Chondrocyte (in vitro differentiated cells): ENCODE measurements at places on chromosomes 2 and 18. TPM values are rescaled to one million over a fixed set of nuclear protein-coding genes. Genes with fewer than 3 reads are reported as not detected.
A peak's percentile ranks its signal among the peaks of the same experiment; 100 is the strongest.

- peaks cover 55% of the 10 kb centered on the region for H3K4me1 ChIP-seq
- H3K27me3 ChIP-seq = no peaks in the 10 kb centered on the region
- peak overlapping the region; percentile 93 for H3K27ac ChIP-seq
- H3K36me3 ChIP-seq = peaks cover 3% of the 10 kb centered on the region
- no peak for DNase-seq
- H3K4me3 ChIP-seq = no peak overlapping the region
Observed at GRCh38 chr2:234453216-234453615, 43.7 kb downstream of the ARL4C start.

DNA sequence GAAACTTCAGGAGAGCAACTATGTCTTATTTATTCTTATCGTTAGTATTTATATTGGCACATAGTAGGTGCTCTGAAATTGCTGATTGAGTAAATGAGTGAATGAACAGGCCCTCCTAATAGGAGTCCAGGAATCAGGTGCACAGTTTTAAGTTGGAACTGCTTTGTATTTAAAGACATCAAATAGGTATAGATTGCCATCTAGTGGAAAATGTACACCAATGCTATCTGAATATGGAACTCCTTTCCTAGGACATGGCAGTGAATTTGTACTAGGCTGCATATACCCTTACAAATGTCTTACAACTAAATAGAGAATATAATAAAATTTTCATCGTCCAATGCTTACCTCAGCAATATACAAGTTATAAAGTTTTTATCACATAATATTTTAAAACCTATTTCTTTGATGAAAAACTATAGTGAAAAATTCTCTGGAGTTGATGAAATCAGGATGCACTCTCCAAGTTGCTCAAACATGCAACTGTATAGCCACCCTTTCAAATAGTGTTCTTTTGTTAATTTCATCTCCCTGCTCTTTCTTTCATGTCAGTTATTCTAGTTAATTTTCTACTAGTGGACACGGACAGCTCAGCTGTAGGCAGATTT, 318.9 kb upstream of the SYT4 start:
- H3K4me3 ChIP-seq = no peak overlapping the region
- H3K27ac ChIP-seq = no peak overlapping the region
- DNase-seq = no peak
- H3K36me3 ChIP-seq = no peaks in the 10 kb centered on the region
- H3K27me3 ChIP-seq = no peaks in the 10 kb centered on the region
- H3K4me1 ChIP-seq = no peaks in the 10 kb centered on the region

DNA sequence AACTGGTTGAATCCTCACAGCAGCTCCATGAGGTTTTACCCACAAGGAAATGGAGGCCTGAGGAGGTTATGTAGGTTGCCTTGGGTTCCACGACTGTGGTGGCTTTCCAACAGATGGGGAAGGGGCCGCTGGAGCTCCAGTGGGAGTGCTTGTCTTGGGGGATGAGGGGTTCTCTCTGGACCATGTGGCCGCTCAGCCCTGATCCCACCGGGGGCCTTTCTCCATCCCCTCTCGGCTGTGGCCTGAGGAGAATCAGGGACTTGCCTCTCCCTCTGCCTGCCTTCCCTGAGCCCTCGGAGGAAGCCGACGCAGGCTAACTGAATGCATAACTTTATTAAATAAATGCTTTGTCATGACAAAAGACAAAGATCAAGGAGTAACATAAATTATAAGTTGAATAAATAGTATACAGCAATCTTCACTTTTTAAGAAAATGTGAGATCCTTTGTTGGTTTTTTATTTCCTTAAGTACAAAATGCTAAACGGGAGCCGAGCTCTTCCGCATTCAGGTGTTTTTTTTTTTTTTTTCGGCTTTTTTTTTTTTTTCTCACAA, 23.5 kb downstream of the IGFBP5 start:
- H3K27me3 ChIP-seq = no peaks in the 10 kb centered on the region
- DNase-seq = no peak
- peaks cover 20% of the 10 kb centered on the region for H3K36me3 ChIP-seq
- peaks cover 2% of the 10 kb centered on the region for H3K4me1 ChIP-seq

GRCh38 chr2:219002395-219003266, 9.4 kb upstream of the CRYBA2 start:
- peaks cover 4% of the 10 kb centered on the region for H3K4me1 ChIP-seq
- no peaks in the 10 kb centered on the region for H3K36me3 ChIP-seq
- no peak overlapping the region for H3K4me3 ChIP-seq
- DNase-seq = no peak
- no peak overlapping the region for H3K27ac ChIP-seq

DNA sequence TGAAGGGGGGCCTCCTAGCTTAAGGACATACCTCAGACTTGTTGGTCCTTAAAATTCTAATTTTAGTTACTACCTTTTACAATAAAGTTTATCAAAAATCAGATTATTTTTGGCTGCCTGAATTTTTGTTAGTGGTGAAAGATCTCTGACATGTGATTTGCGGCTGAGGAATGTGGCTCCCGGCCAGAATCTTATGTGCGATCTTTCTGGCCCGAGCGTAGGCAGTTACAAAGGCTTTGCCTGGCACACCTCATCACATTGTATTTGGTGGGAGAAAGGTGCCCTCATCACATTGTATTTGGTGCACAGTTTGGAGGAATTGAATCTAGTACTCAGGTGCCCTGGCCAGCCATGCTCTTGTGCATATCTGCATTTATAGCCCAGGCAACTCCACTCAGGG, 289.1 kb downstream of the GULP1 start:
- no peak for DNase-seq
- no peak overlapping the region for H3K4me3 ChIP-seq

DNA sequence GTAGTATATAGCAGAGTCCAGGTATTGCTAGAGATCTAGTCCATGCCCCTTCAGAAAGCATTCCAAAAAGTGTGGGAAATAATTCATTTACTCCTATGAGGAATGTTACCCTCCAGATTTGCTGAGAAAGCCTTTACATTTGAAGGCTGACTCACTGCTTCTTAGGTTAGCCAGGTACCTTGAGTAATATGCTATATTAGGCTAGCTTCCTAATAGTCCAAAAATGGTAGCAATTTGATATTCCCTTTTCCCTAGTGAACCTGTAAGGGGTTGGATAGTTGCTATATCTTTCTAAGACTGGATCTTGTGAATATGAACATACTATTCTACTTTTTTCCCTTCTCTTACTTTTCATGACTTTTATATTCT, 63.6 kb downstream of the SPOPL start:
- peaks cover 15% of the 10 kb centered on the region for H3K36me3 ChIP-seq
- no peak for DNase-seq
- no peak overlapping the region for H3K4me3 ChIP-seq
- H3K4me1 ChIP-seq = no peaks in the 10 kb centered on the region
- H3K27me3 ChIP-seq = no peaks in the 10 kb centered on the region
- no peak overlapping the region for H3K27ac ChIP-seq

GRCh38 chr18:23231340-23232021, 96.2 kb downstream of the CABLES1 start:
- H3K27ac ChIP-seq = peak overlapping the region; percentile 94
- H3K36me3 ChIP-seq = peaks cover 15% of the 10 kb centered on the region
- peaks cover 60% of the 10 kb centered on the region for H3K4me1 ChIP-seq
- no peaks in the 10 kb centered on the region for H3K27me3 ChIP-seq
- peak overlapping the region; percentile 26 for H3K4me3 ChIP-seq
- no peak for DNase-seq

DNA sequence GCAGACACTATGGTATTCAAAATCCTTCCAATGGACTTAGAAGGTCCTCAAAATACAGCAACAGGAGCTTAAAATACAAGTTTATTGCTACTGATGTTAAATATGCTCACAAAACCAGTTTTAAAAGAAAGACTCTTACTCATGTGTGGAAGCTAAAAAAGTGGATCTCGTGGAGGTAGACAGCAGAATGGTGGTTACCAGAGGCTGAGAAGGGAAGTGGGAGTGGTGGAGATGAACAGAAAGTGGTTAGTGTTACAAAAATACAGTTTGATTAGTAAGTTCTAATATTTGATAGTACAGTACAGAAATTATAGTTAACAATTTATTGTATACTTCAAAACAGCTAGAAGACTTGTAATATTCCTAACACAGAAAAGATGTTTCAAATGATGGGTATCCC, 12.1 kb downstream of the ADAM17 start:
- DNase-seq = no peak
- no peak overlapping the region for H3K4me3 ChIP-seq
- H3K27ac ChIP-seq = peak overlapping the region; percentile 13
- H3K4me1 ChIP-seq = peaks cover 72% of the 10 kb centered on the region

- H3K27me3 ChIP-seq = peaks cover 8% of the 10 kb centered on the region
- H3K36me3 ChIP-seq = no peaks in the 10 kb centered on the region
- no peak overlapping the region for H3K4me3 ChIP-seq
- no peak overlapping the region for H3K27ac ChIP-seq
- DNase-seq = no peak
- H3K4me1 ChIP-seq = peaks cover 11% of the 10 kb centered on the region
Observed at GRCh38 chr2:17429130-17429529, 89.1 kb downstream of the RAD51AP2 start.

GRCh38 chr2:42046819-42047487, 868 bp upstream of the PKDCC start:
- peak overlapping the region; percentile 86 for H3K4me3 ChIP-seq
- peak overlapping the region; percentile 91 for H3K27ac ChIP-seq
- H3K27me3 ChIP-seq = no peaks in the 10 kb centered on the region

DNA sequence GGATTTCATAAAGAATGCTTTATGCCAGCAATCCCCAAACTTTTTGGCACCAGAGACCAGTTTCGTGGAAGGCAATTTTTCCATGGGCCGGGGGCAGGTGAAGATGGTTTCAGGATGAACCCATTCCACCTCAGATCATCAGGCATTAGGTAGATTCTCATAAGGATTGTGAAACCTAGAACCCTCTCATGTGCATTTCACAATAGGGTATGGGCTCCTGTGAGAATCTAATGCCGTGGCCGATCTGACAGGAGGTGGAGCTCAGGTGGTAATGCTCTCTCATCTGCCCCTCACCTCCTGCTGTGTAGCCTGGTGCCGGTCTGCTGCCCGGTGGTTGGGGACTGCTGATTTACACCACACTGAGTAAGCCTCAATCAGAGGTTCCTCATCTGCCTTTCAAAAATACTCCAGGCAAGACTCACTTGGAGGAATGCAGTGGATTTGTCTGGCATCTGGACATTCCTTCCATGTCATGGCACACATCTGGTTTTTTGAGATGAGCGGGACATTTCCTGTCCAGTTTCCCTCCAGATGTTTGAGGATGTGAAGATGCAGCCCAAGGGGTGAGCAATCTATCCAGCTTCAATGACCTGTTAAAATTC, 185.8 kb downstream of the VAPA start:
- DNase-seq = no peak
- peaks cover 14% of the 10 kb centered on the region for H3K4me1 ChIP-seq
- no peak overlapping the region for H3K27ac ChIP-seq
- no peak overlapping the region for H3K4me3 ChIP-seq

GRCh38 chr2:70123051-70123828, 36.0 kb downstream of the PCBP1 start:
- DNase-seq = peak; percentile 40
- peak overlapping the region; percentile 90 for H3K4me3 ChIP-seq
- H3K4me1 ChIP-seq = peaks cover 38% of the 10 kb centered on the region
- peak overlapping the region; percentile 99 for H3K27ac ChIP-seq
- no peaks in the 10 kb centered on the region for H3K36me3 ChIP-seq
- H3K27me3 ChIP-seq = no peaks in the 10 kb centered on the region

DNA sequence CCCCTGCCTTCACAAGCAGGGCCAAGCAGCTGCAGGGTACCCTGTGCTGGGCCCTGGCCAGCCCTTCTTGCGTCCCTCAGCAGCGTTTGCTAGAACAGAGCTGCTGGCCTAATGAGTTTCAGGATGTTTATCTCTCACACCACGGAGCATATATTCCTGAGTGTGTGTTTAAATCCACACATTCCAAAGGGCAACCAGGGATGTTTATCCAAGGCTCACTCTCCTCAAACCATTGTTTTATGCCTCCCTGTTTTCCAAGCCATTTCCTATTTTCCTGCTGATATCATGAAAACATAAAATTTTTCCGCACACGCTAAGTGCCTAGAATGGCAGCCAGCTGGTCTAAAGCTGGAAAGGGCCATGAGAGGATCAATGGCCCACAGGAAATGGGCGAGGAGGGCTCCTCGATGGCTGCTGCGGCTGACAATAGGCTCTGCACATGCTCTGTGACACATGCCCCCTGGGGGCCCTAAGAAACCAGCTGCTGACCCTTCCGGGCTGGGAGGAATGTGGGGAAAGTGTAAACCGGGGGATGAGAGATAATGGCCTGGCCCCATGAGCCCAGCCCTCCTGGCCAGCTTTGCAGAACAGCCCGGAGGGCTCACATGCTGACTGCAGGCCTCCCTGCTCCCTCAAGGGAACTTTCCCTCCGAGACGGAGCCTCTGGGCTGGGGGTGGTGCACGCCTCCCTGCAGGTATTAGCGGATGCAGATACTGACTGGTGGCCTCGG, 194.0 kb downstream of the NDUFA10 start:
- H3K4me3 ChIP-seq = no peak overlapping the region
- no peak for DNase-seq

The MLPH gene
- 3.7 to 6.1 TPM (median 5.6 TPM) in 3 replicates for total RNA-seq

The IL36B gene
- total RNA-seq = not detected in 3 replicates

The SP9 gene
- total RNA-seq = not detected in 3 replicates

The HSPD1 gene
- total RNA-seq = 149 to 195 TPM (median 152 TPM) in 3 replicates
